Stimulated activated CD8-positive, alpha-beta memory T cell treated with anti-CD3 and anti-CD28 coated beads, Interleukin-2, amount 100 ng/mL, for 1 hour (primary cell): ENCODE measurements at places on chromosomes 6 and 20.

- DNase-seq: no peak
Observed at GRCh38 chr6:109506314-109506713, 23.3 kb upstream of the ZBTB24 start.

DNA sequence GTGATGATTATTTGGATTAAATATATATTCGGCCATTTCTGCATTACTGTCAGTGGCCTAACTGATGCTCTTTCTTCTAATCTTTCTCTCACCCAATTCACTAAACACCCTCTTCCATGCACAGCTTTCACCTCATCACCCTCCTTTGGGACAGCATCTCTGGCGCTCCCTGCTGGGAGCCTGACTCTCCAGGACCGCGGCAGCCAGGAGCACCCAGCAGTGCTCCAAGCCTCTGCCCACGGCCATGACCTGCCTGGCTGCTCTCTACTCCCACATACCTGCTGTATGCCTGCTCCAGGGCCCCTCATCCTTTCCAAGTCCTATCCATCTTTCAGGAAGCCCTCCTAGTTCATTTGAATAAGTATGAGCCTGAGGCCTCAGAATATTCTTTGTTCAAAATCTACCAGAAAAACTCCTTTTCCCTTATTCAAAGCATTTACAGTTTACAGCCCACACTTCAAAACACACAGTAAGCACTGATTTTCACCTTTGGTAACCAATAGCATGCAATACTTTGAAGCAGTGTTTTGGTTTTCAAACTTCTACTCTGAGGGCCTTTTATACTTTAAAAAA is 15.2 kb downstream of the CTCFL start:
- DNase-seq: no peak

DNA sequence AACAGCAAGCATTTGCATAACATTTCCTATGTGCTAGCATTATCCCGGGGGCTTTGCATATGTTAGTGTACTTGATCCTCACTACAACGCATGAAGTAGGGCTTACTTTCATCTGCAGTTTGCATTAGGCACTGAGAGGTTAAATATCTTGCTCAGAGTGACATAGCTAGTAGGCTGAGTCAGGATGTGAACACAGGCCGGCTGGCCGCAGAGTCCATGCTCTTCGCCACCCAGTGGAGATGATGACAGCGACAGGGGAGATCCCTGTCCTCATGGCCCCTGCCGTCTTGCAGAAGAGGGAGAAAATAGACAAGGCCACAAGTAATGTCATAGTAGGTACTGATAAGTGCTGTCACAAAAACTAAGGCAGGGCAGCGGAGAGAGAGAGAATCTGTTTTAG is 46.9 kb downstream of the LYRM4 start:
- no peak for DNase-seq

- no peak for DNase-seq
Observed at GRCh38 chr6:11974089-11974488, 38.0 kb upstream of the HIVEP1 start.

GRCh38 chr20:32966382-32966781 is 37.9 kb downstream of the SUN5 start:
- DNase-seq: no peak

- DNase-seq: no peak
Observed at GRCh38 chr20:45950330-45950646, 15.8 kb downstream of the PCIF1 start.
